ENCODE measurements at places on chromosomes 3 and 15. TPM values are rescaled to one million over a fixed set of nuclear protein-coding genes. Genes with fewer than 3 reads are reported as not detected.

GRCh38 chr3:106797461-106797860, 579.8 kb upstream of the CCDC54 start:
- no peaks in the 10 kb centered on the region for H3K27me3 ChIP-seq
- no peak overlapping the region for H3K27ac ChIP-seq
- DNase-seq: no peak
- no peak overlapping the region for H3K4me3 ChIP-seq
- H3K36me3 ChIP-seq: no peaks in the 10 kb centered on the region
- H3K4me1 ChIP-seq: no peaks in the 10 kb centered on the region

Gene TLR9
- not detected for total RNA-seq

Gene SEC22A
- total RNA-seq: 16.2 TPM

DNA sequence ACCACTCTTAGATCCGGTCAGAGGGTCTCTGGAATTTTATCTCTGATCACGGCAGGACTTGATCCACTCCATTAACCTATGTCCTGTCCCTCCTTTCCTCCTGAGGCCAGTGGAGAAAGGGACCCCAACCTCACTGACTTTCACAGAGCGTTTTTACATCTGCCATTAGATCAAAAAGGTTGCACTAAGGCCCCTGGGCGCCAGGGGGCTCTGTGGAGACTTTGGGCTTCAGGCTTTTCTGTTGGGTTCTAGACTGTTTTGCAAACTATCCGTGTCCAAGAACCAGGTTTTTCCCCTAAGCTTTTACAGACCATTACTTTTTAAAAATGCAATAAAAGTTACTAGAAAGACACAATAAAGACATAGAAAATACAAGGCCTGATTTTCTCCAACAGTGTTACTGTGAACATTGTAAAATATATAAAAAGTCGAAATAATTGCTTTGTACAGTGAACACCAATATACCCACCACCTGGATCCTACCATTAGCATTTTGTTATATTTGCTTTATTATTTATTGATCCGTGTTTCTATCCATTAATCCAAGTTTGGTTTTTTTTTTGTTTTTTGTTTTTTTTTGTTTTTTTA, 159.7 kb downstream of the POLR2M start:
- H3K27me3 ChIP-seq: no peaks in the 10 kb centered on the region
- no peak overlapping the region for H3K4me3 ChIP-seq
- DNase-seq: peak; percentile 74
- peaks cover 7% of the 10 kb centered on the region for H3K4me1 ChIP-seq

All from MCF 10A (cell line).